ENCODE measurements at places on chromosomes 12 and 14.
A peak's percentile ranks its signal among the peaks of the same experiment; 100 is the strongest.

- DNase-seq = no peak
Observed at GRCh38 chr12:114847441-114848035, 163.6 kb upstream of the TBX3 start.

DNA sequence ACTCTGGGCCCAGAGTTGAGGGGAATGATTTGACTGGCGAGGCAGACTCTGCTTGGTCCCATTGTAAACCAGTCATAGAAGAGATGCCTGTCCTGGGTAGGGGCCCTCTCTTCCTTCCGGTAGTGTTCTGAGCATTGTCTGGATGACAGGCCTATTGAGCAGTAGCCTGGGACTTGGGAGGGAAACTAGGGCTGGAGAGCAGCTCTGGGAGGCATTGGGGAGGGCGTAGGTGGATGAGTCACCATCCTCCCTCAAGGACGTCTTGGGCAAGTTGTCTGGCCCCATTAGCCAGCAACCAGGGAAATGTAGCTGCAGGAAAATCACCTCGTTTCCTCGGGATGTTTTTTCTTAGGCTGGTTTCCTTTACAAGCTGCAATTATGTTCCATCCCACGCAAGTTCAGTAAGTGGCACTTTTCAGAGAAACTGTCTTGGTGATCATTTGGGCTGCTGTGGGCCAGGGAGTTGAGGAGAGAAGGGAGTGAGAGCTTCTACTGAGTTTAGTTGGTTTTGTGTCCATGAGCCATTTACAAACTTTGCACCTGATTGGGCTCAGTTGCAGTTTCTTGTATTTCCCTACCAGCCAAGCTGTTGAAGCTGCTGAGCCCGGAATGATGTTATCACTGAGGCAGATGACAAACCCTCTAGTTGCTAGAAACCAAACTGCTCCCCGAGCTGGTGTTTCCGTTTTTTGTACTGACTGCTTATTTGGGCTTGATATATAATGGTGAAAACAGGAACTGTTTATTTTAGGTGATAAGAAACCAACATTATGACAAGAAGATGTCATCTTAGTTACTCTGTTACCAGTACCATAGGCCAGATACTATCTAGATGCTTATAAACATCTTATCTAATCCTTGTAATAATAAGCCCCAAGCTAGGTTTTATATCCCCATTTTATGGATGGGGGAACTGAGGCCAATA lies 147.6 kb downstream of the CHST11 start:
- DNase-seq = no peak

DNA sequence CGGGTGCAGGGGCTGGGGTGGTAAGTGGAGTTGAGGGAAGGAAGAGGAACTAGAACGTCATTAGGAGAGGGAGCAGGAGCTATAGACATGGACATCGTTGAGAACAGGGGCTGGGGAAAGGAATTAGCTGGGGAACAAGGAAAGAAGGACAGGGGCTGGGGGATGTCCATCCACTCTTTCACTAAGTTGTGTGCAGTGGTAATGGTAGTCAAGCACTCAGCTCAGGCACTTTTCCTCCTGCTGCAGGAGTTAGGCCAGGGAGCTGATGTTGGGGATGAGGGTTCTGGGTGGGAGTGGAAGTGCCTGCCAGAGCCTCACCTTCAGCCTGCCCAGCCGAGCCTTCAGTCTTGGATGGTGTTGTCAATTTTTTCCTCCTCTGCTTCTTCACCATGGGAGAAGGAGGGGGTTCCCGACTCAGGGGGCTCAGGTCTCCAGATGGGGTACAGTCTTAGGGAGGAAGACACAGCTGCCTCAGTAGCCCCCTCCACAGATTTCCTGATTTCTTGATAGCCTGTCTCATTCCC lies 9.2 kb downstream of the AGAP2 start:
- DNase-seq = no peak

GRCh38 chr14:92463141-92463540 lies 50.4 kb upstream of the RIN3 start:
- DNase-seq = no peak

GRCh38 chr14:99225436-99226203 lies 46.4 kb downstream of the BCL11B start:
- DNase-seq = no peak

DNA sequence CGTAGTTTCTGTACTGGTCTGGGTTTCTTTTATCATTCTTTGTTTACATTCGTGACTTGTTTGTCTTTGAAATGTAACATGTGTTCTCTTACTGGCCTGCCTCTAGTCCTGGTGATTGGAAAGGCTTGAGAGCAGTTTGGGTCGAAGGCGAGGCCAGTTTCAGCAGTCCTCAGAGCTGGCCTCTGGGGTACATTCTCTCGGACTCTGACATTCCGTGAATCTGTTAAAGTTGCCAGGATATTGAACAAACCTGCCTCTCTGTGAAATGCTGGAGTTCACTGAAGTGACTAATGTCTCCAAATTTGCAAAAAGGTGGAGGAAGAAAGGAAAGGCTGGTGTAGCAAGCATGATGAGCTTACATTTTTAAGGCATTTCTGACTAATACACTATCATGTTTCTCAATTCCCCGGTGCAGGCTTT lies 1.5 kb downstream of the PLEKHA5 start:
- no peak for DNase-seq

DNA sequence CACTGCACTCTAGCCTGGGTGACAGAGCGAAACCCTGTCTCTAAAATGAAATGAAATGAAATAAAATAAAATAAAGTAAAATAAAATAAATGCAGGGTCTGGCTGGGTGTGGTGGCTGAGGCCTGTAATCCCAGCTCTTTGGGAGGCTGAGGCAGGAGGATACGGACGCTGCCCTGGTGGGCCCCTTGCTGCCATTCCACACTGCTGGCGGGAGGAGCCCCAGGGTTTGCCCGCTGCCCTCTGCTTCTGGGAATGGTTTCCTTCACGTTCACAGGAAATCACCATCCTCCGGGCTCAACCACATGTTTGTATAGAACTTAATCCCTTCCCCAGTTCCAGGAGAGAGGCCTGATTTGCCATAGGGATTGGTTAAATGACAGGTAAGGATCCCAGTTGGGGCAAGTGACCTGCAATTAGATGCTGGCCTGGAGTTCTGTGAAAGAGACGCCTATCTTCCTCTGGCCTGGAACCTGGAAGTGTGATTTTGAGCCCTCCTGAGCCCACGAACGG lies 29.3 kb downstream of the CALM1 start:
- no peak for DNase-seq

DNA sequence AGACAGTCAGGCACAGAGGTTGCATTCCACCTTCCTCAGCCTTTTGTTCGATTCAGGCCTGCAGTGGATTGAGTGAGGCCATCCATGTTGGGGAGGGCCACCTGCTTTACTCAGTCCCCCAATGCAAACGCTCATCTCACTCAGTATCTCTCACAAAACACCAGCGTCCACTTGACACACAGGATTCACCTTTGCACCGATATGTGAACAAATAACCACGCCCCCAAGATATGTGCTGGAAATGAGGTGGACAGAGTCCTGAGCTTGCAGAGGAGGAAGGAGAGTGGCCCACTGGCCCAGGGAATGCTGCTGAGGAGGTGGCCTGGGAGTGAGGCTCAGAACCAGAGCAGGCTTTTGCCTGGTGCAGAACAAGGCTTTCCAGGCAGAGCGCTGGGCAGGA lies 60.7 kb downstream of the DNAH10 start:
- DNase-seq = no peak

GRCh38 chr12:25886396-25886795 lies 72.1 kb upstream of the RASSF8 start:
- no peak for DNase-seq

DNA sequence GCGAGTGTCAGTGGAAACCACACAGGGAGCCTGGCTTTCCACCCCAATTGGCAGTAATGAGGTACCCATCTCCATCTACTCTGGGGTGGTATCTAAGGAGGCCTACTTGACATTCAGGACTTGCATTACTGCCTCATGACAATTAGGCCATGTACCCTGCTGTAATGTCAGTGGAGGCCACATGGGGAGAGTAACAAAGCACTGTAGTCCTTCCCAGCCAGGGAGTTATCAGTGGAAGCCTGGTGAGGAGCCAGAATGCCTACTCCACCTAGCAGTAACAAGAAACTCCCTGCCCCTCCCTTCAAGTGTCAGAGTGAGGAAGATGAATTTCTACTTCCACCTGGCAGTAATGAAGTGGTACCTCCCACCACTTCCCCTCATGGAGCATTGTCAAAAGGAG lies 12.5 kb downstream of the TIMM9 start:
- DNase-seq = no peak

GRCh38 chr14:100587086-100587762 lies at the start of gene BEGAIN:
TSS of gene BEGAIN (minus strand) at chr14:100587417. CDS start at chr14:100587290, 127 bp downstream.
- DNase-seq = no peak

- no peak for DNase-seq
Observed at GRCh38 chr14:83975841-83976770, 1553.8 kb upstream of the FLRT2 start.

DNA sequence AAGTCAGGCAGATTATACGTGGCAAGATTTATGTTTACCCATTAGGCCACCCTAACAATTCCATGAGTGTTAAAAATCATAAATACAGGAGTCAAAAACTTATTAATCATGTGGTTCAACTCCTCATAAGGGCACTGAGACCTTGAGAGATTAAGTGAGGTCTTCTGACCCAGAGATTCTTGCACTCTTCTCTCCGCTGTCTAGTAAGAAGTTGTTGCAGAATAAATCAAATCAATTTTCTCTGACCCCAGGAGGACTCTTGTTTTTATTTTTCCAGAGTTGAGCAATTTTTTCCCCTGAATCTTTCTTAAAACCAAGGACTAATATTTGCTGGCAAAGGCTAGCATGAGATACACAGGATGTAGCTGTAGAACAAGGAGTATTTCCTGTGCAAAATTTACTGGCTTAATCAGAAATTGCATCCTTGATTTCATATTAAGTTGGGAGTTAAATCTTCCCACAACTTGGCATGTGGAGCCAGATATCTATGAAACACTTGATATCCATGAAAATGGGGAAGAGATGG lies 90.9 kb upstream of the PTHLH start:
- DNase-seq = no peak

- no peak for DNase-seq
Observed at GRCh38 chr12:16012117-16012516, 101.0 kb downstream of the DERA start.

DNA sequence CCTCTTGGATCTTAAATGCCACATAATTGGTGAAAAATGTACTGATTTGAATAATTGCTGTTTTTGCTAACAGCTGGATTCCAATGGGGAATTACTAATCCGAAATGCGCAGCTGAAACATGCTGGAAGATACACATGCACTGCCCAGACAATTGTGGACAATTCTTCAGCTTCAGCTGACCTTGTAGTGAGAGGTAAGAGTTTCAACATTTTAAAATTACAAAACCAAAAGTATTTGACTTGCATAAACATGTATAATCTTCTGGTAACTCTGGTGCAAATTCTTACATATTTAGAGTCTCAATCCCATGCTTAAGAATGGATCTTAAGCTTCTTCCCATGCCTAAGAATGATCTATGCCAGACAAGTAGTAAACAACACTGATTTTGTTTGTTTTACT lies 229.1 kb upstream of the PDZRN4 start:
- no peak for DNase-seq

DNA sequence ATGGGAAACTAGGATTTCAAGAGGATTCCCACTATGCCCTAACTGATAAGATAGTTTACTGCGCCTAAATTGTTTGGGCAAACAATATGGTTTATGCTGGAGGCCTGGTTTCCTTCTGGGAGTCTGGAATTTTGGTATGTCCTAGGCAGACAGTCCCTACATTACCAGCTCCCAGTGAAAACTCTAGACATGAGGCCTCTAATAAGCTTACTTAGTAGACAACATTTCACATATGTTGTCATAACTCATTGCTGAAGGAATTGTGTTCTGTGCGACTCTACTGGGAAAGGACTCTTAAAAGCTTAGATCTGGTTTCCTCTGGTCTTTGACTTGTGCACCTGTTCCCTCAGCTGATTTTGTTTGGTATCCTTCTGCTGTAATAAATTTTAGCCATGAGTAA lies 18.0 kb upstream of the PRPF39 start:
- DNase-seq = no peak

DNA sequence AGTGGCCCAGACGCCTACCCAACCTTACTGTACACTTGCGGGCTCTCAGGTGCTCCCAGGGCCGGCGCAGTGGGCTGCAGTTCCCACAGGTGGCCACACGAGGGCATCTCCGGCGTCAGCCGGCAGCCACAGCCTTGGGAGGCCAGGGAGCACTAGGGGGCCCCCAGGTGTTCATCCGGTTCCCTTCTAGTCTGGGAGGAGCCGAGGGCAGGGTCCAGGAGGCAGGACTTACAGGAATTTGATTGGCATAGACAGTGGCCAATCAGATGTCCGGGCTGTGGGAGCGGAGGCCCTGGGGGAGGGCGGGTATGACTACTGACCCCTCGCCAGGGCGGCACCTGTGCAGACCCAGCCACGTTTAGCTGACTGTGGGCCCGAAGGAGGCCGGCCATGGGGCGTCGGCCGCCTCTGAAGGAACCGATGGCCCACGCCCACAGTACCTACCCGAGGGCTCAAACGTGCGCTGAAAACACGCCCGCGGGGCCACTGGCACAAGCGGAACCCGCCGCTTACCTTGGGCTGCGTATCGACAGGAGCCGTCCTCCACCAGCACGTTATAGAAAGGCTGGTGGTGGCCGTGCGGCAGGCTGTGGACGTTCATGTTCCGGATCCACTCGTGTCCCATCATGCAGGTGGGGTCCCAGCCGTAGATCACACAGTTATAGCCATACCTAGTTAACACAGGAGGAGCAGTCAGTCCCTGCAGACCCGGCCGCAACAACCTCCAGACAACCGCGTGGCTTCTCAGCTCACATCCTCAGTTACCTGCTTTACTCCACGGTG lies 34.8 kb downstream of the FBXO21 start:
- DNase-seq = peak; percentile 61

- no peak for DNase-seq
Observed at GRCh38 chr12:89140602-89141238, 211.6 kb downstream of the DUSP6 start.

DNA sequence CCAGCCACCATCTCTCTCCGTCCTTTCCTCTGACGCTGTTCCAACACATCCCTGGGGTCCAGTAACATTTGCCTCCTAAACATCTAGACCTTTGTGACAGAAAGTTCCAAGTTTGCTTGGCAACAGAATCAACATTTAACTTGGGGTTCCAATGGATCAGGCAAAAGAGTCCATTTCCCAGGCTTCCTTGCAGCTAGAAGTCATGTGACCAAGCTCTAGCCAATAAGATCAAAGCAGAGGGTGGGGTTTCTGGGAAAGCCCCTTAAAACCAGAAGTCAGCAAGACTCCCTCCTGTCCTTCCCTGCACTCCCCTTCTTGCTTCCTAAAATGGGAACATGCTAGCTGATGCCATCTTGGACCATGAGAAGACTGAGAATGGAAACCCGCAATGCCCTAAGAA lies 14.7 kb downstream of the FOXN3 start:
- DNase-seq = no peak

GRCh38 chr12:5467931-5468330 lies 36.0 kb downstream of the NTF3 start:
- no peak for DNase-seq

DNA sequence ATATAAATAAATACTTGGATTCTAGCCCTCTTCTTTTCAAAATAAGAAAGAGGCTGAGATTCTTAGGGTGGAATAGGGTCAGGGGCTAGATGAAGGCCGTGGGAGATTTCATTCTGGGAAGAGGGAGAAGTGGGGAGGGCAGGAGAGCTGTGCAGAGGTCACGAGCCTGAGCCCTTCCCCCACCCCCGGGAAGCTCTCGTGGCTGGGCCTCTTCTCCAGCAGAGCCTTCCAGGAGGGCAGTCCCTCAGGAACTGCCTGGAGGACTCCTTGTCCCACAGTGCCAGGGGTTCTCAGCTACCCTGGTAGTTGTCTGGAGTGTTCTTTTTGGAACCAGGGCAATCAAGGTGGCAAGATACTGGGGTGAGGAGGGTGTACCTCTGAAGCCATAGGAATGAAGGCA lies 94.0 kb downstream of the ESR2 start:
- DNase-seq = no peak
